ENCODE measurements at places on chromosomes 7 and 10. TPM values are rescaled to one million over a fixed set of nuclear protein-coding genes. Genes with fewer than 3 reads are reported as not detected.
A peak's percentile ranks its signal among the peaks of the same experiment; 100 is the strongest.

DNA sequence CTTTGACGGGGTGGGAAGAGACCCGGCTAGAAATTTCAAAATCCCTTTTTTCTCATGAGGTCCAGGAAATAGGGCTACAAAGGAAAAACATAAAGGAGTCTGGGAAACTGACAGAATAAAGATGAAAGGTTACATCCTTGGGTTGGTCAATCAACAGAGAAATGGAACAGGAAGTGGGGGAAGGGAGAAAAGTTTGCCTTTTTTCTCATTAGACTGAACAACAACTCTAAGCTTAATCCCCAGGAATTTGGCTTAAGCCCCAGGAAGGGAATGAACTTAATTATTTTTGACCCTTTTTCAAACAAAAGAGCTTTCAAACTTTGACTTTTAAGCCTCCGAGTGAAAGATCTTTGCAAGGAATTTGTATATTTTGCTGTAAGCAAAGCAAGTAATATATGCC, 32.7 kb downstream of the LGI1 start:
- H3K27ac ChIP-seq, result no peak overlapping the region
- no peaks in the 10 kb centered on the region for H3K27me3 ChIP-seq
- no peak for DNase-seq
- peaks cover 9% of the 10 kb centered on the region for H3K4me1 ChIP-seq

DNA sequence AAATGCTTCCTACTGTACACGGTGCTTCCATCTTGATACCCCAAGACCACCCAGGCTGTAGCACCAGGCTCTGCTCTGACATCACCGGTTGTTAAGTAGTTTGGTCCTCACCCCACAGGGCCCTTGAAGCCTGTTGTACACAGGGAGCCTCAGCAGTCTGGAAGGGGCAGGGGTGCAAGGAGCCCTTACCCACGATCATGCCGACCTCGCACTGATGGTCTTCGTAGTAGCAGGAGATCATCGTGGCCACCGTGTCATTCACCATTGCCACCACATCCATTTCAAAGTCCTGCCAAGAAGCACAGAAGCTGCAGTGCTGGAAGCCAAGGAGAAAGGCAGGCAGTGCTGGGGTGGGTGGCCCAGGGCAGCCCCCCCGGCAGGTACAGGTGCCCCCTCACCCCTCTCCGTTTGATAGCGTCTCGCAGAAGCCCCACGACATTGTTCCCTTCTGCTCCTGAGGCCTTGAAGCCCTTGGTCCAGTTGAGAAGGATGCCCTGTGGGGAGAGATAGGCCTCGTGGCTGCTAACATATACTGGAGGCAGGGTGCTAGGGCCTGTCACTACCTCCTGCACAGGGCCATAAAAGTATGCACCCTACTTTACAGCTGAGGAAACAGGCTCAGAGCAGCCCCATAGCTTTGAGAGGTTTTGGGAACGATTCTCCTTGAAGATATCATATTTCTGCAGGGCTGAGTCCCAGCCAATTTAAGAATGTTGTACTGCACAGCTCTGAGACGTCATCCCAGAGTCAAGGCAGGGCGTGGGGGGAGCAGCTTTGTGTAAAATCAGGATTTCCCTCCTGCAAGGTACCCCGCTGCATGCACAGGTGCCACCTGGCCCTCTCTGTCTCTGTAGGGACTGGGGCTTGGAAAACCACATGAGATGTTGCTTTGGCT, 8.7 kb upstream of the MYL7 start:
- no peaks in the 10 kb centered on the region for H3K36me3 ChIP-seq
- peaks cover 13% of the 10 kb centered on the region for H3K27me3 ChIP-seq
- no peak overlapping the region for H3K4me3 ChIP-seq
- peaks cover 19% of the 10 kb centered on the region for H3K4me1 ChIP-seq

- no peak for DNase-seq
- H3K27ac ChIP-seq, result no peak overlapping the region
- no peaks in the 10 kb centered on the region for H3K4me1 ChIP-seq
- peaks cover 63% of the 10 kb centered on the region for H3K36me3 ChIP-seq
- no peaks in the 10 kb centered on the region for H3K27me3 ChIP-seq
- H3K4me3 ChIP-seq, result no peak overlapping the region
Observed at GRCh38 chr7:104179178-104179577, 28.6 kb downstream of the ORC5 start.

DNA sequence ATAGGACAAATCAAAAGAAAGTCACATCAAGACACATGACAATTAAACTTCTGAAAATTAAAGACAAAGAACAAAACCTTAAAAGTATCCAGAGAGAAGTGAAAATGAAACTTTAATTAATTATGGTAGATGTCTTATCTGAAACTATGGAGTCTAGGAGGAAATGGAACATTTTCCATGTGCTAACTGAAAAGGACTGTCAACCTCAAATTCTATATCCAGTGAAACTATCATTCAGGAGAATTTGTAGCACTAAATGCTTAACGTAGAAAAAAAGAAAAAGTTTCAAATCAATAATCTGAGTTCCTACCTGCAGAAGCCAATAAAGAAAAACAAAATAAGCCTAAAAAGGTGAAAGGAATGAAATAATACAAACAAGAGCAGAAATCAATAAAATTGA, 33.1 kb upstream of the C10orf71 start:
- peaks cover 5% of the 10 kb centered on the region for H3K27me3 ChIP-seq
- H3K4me3 ChIP-seq, result no peak overlapping the region
- H3K27ac ChIP-seq, result no peak overlapping the region
- H3K4me1 ChIP-seq, result no peaks in the 10 kb centered on the region

DNA sequence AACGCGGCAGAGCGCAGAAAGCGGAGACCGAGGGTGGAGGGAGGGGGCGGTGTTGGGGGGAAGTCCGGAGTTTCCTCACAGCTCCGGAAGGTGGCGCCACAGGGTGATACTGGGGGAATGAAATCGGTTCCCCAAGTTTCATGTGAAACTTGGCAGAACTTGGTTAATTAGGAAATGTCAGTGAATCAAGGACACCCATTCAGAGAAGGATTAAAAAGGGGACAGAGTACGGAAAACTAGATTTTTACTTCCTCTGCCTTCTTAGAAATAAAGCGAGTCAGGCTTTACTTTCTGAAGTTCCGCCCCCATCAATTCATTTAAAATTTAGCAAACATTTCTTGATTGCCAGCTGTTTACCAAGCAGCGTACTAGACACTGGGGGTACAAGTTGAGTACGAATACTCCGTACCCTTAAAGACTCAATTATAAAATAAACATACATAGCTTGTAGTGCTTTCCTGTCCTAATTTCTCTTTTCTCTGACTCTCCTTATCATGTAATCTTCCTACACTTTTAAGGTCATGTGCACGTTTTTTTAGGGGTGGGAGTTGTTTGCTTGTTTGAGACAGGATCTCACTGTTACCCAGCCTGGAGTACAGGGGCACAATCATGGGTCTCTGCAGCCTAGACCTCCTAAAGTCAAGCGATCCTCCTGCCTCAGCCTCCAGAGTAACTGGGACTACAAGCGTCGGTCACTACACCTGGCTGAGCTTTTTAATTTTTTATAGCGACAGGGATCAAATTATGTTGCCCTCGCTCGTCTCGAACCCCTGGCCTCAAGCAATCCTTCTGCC, 644 bp upstream of the ABI1 start:
- peak overlapping the region; percentile 100 for H3K27ac ChIP-seq
- no peak for DNase-seq
- H3K4me1 ChIP-seq, result peaks cover 19% of the 10 kb centered on the region
- H3K4me3 ChIP-seq, result peak overlapping the region; percentile 100
- H3K27me3 ChIP-seq, result peaks cover 10% of the 10 kb centered on the region
- no peaks in the 10 kb centered on the region for H3K36me3 ChIP-seq

GRCh38 chr7:142777318-142777717, 6.5 kb downstream of the PRSS2 start:
- peaks cover 26% of the 10 kb centered on the region for H3K27me3 ChIP-seq
- no peaks in the 10 kb centered on the region for H3K4me1 ChIP-seq
- no peaks in the 10 kb centered on the region for H3K36me3 ChIP-seq
- H3K27ac ChIP-seq, result no peak overlapping the region

- DNase-seq, result no peak
- H3K27ac ChIP-seq, result no peak overlapping the region
- peaks cover 9% of the 10 kb centered on the region for H3K27me3 ChIP-seq
- no peak overlapping the region for H3K4me3 ChIP-seq
- H3K36me3 ChIP-seq, result no peaks in the 10 kb centered on the region
Observed at GRCh38 chr7:141709749-141710148, 1.6 kb downstream of the WEE2 start.

DNA sequence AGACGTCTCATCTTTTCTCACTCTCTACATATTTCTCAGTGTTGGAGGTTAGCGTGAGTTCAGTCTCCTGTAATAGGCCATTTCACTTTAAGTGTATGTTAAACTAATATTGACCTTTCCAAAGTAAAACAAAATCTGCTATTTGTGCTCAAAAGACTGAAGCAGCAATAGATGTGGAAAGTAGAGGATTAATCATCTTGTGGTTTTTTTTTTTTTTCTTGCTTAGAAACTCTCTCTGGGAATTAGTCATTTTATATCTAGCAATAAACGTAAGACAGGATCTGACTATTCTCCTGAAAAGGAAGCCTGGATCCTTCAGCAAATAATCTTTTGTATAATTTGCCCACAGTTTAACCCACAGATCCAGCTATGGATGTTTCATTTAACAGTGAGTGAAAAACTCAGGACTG, 81.7 kb downstream of the NRP1 start:
- H3K27me3 ChIP-seq, result no peaks in the 10 kb centered on the region
- H3K4me3 ChIP-seq, result peak overlapping the region; percentile 3
- H3K36me3 ChIP-seq, result peaks cover 71% of the 10 kb centered on the region
- peak overlapping the region; percentile 22 for H3K27ac ChIP-seq
- no peak for DNase-seq
- peaks cover 14% of the 10 kb centered on the region for H3K4me1 ChIP-seq

DNA sequence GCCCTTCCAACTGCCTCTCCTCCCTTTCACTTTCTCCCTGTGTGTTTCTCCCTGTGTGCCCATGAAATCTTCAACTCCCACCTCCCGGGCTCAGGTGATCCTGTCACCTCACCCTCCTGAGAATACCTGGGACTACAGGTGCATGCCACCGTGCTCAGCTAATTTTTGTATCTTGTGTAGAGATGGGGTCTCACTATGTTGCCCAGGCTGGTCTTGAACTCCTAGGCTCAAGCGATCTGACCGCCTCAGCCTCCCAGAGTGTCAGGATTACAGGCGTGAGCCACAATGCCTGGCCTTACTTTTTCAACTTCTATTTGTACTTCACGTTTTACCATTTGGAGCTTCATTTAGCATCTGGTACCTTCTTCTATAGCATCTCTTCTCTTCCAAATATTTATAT, 24.9 kb downstream of the ST8SIA6 start:
- H3K36me3 ChIP-seq, result no peaks in the 10 kb centered on the region
- peaks cover 18% of the 10 kb centered on the region for H3K27me3 ChIP-seq
- no peak overlapping the region for H3K27ac ChIP-seq
- H3K4me1 ChIP-seq, result peaks cover 12% of the 10 kb centered on the region
- no peak overlapping the region for H3K4me3 ChIP-seq
- DNase-seq, result no peak

DNA sequence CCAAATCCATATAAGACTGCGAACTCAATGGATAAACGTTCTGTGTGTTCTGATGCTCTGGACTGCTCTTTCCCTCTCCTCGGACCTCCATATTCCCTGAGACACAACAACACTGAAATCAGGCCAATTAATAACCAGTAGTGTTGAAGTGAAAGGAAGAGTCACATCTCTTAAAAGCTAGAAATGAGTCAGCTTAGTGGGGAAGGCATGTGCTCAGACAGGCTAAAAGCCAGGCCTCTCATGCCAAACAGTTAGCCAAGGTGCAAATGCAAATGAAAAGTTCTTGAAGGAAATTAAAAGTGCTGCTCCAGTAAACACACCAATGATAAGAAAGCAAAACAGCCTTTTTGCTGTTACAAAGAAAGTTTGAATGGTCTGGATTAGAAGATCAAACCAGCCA, 29.3 kb downstream of the TNS3 start:
- H3K4me3 ChIP-seq, result no peak overlapping the region
- no peak for DNase-seq
- peaks cover 56% of the 10 kb centered on the region for H3K4me1 ChIP-seq
- H3K27ac ChIP-seq, result peak overlapping the region; percentile 25

DNA sequence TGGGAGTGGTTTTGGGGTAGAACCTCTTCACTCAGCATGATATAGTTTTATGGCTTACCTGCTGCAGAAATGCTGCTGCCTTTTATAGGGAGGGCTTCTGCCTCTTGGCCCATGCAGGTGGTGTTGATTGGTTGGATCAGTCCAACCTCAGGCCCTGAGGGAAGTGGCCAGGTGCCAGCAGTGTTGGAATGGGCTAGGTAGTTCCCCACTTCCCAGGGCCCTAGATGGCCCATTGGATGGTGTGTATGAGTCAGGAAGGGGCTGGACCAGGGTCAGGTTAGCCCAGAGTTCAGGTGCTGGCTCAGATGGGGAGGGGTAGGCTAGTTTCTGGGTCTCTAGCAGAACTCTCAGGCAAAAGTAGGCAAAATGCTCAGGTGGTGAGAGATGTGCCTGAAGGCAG, 455.5 kb downstream of the CCSER2 start:
- no peaks in the 10 kb centered on the region for H3K36me3 ChIP-seq
- DNase-seq, result no peak
- H3K27me3 ChIP-seq, result peaks cover 4% of the 10 kb centered on the region

GRCh38 chr7:93817004-93817403, 73.5 kb downstream of the TFPI2 start:
- H3K4me1 ChIP-seq, result no peaks in the 10 kb centered on the region
- H3K36me3 ChIP-seq, result no peaks in the 10 kb centered on the region
- peaks cover 6% of the 10 kb centered on the region for H3K27me3 ChIP-seq
- no peak overlapping the region for H3K4me3 ChIP-seq
- no peak for DNase-seq
- no peak overlapping the region for H3K27ac ChIP-seq

DNA sequence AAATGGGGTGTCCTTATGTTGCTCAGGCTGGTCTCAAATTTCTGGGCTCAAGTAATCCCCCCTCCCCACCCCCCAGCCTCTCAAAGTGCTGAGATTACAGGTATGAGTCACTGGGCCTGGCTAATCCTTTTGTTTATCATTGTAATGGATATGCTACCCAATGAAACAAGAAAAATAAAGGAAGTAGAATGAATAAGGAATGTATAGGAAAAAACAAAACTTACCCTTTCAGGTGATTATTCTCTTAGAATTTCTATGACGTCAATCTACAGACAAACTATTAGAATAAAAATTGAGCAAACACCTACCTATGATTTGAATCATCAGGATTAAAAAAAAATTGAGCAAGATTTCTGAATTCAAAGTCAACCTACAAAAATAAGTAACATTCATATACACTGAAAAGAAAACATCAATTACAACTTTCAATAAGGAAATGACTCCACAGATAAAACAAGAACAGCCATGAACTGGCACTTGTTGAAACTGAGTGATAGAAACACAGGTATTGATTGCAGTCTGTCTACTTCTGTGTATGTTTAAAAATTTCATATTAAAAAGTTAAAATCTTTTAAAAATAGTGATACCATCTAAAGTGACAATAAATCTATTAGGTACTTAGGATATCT, 12.2 kb downstream of the ADAM12 start:
- no peaks in the 10 kb centered on the region for H3K4me1 ChIP-seq
- H3K27me3 ChIP-seq, result no peaks in the 10 kb centered on the region
- no peak overlapping the region for H3K4me3 ChIP-seq
- DNase-seq, result no peak
- H3K27ac ChIP-seq, result no peak overlapping the region
- peaks cover 4% of the 10 kb centered on the region for H3K36me3 ChIP-seq

GRCh38 chr7:16916738-16917137, 35.0 kb upstream of the AGR3 start:
- H3K4me3 ChIP-seq, result peak overlapping the region; percentile 12
- no peaks in the 10 kb centered on the region for H3K27me3 ChIP-seq
- DNase-seq, result no peak
- no peak overlapping the region for H3K27ac ChIP-seq

ZFYVE27 gene
- total RNA-seq, result 25.6 TPM

CALCR gene
- 0.10 TPM for total RNA-seq

DRGX gene
- 0.22 TPM for total RNA-seq

DPYSL4 gene
- total RNA-seq, result 61.9 TPM

IQUB gene
- 1.2 TPM for total RNA-seq

SUN3 gene
- not detected for total RNA-seq

Measured in type B pancreatic cell (in vitro differentiated cells).